ENCODE measurements at places on chromosomes 16 and 17. TPM values are rescaled to one million over a fixed set of nuclear protein-coding genes. Genes with fewer than 3 reads are reported as not detected.

DNA sequence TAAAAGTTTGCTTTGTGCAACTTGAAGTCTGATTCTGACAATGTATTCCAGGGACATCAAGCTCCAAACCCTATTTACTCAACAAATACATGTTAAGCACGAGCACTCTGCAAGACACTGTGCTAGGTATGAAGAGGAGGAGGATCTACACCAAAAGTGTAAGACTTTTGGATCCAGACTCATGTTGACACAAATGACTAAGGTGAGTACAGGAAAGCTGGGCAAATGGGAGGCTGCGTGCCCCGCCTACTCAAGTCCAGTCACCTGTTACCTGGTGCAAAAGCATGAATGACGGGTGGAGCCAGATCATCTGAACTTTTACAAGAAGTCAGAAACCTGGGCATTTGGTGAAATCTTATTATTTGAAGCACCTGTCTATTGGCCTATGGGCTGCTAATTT, 120.7 kb downstream of the ABCC12 start:
- no peak for DNase-seq

DNA sequence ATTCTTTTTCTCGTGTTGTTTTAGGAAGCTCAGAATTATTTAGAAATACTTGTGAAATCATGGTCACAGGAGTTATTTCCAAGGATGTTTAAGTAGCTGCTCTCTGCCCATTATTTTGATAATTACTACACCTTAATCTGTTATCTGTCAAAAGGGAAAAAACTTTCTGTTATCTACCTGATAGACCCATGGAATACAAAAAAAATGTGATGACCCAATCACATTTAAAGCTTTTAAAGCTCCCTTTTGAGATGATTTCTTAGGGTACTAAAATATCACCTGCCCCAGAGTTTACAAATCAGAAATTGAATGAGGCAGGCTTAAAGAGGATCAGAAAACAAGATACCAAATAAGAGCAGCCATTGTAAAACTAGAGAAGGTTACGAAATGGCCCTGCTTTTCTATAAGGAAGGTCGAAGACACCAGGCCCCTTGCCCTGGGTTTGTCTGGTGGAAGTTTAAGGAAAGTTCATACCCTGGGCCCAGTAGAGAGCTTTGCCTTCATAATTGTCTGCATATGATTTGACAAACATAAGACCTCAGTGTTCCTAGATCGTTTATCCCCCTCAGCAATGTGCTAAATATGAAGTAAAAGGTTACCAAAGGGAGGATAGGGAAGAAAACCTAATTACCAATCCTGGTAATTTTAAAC, 149.9 kb upstream of the TBX2 start:
- DNase-seq: no peak

GRCh38 chr17:71224824-71225575, 895.8 kb upstream of the SOX9 start:
- no peak for DNase-seq

DNA sequence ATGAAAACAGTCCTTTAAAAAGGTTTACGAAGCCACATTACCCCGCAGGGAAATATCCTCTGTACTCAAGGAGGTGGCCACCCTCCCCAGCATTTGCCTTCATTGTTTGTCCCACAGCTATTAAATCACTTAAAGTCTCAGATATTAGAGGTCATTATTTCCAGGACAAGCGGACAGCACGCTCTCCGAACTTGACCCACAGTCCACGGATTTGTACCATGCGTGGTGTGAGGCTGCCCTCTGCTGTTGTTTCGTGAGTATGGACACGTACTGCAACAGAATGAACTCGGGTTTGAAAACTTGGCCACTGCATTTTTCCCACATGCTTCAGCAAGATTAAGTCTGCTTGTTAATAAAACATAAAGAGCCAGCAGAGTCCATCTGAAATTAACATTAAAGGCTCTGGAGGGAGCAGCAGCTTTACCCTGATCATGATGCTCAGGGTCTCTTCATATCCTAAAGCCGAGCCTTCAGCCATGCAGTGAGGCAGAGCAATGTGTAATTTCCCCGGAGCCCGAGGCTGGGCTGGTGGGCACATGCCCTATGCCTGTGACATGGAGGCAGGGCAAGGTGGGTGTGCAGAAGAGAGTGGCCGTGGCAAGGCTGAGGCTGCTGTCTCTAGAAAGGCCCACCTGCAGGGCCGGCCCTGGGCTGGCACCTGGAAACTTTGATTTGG, 19.7 kb downstream of the MEAK7 start:
- peak; percentile 30 for DNase-seq

GRCh38 chr16:10949424-10949970, 5.1 kb downstream of the CLEC16A start:
- DNase-seq: no peak

DNA sequence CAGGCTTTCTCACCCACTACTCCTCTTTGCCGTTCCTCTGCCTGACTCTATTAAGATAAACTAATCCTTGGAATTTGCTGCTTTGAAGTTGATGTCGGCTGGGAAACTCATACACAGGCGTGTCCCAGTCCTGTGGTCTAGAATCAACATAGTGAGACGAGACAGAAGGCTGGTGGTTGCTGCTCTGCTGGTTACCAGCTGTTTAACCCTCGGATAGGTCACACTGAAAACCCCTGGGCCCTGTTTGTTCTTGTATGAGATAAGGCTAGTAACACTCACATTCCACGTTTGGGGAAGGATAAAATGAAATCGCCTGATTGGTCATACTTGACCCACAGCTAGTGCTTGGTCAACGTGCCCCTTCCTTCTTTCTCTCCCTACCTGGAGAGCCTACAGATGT, 517.0 kb downstream of the CDH13 start:
- no peak for DNase-seq

GRCh38 chr17:66343531-66344078, 41.2 kb downstream of the PRKCA start:
- no peak for DNase-seq

DNA sequence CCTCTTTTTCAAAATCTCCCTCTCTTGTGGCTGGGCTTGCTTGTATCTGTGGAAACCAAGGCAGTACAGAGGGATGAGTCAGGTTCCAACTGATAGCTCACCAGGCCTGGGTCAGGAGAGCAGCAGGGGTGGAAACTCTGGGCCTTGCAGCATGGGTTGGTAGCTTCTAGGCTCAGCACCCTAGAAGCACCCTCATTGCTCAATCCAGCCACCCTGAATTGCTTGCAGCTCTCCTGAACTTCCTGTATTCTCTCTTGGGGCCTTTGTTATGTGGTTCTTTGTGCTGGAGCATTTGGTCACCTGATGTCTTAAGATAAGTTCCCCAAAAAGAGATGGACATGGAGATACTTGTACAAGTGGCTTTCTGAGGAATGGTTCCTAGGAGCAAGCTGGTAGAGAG, 169.4 kb downstream of the IRX5 start:
- DNase-seq: no peak

GRCh38 chr16:67383284-67383683, 10.0 kb downstream of the TPPP3 start:
- DNase-seq: no peak

GRCh38 chr16:73172241-73172972, 124.5 kb upstream of the ZFHX3 start:
- DNase-seq: peak; percentile 81

DNA sequence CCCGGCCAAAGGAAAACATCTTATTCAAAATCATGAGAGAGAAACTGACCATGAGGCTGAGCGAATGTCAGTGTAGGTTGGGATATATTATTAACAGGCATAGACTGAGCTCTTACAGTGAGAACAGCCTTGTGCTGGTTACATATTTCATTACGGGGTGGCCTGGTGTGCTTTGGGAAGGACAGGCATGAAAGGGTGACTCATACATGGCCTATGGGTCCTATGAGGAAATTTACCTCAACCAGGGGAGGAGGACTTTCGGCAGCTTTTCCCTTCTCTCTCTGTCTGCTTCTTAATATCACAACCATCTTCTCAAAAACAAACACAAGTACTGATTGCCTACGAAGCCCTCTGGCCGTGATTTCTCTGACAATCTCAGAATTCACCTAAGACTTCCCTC, 579.1 kb downstream of the CDH13 start:
- DNase-seq: no peak

- no peak for DNase-seq
These were observed 858 bp downstream of the SKAP1 start for GRCh38 chr17:48429156-48429555.

DNA sequence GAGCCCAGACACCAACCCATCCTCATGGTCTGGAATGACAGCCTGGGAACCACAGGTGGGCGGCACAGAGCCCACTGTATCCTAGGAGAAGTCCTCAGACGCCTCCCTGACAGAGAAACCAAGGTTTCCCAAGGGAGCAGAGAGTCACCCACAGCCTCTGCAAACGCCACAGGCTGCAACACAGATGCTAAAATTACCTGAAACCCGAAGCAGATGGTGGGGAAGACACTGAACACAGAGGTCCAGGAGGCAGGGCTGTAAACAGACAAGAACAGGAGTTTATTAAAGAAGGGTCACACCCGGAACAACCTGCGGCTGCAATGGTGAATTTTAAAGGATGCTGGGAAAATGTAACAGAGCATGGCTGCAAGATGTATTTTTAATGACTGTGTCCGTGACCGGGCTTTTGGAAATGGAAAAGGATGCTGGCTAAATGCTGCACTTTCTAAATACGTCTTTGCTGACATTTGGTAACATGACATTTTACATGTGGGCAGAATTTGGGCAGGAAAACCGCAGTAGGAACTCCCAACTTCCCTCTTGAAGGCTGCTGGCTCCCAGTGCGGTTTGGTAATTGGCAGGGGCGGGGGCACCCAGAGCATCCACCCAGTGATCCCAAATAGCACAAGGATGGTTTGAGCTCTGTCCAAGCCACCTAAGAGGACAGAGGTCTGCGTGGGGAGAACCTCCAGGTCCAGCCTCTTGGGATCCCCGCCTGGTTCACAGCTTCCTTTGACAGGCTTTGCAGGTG, 13.1 kb downstream of the SLC38A8 start:
- DNase-seq: no peak

DNA sequence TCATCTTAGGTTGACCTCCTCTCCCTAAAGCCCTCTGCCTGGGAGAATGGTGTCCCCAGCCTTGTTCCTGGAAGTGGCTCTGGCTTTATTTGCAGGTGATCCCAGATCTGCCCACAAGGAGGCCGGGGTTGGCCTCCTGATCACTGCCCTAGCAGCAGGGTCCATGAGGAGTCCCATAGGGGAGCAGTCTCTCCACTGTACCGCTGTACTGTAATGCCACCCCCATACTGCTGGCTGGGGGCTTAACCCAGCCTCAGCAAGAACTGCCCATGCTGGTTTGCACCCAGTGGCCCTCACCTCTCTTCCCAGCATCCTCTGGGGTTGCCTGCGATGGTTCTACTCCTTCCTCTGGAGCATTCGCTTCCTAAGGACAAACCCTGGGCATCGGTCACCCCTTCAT, 39.1 kb downstream of the PSME3IP1 start:
- no peak for DNase-seq

DNA sequence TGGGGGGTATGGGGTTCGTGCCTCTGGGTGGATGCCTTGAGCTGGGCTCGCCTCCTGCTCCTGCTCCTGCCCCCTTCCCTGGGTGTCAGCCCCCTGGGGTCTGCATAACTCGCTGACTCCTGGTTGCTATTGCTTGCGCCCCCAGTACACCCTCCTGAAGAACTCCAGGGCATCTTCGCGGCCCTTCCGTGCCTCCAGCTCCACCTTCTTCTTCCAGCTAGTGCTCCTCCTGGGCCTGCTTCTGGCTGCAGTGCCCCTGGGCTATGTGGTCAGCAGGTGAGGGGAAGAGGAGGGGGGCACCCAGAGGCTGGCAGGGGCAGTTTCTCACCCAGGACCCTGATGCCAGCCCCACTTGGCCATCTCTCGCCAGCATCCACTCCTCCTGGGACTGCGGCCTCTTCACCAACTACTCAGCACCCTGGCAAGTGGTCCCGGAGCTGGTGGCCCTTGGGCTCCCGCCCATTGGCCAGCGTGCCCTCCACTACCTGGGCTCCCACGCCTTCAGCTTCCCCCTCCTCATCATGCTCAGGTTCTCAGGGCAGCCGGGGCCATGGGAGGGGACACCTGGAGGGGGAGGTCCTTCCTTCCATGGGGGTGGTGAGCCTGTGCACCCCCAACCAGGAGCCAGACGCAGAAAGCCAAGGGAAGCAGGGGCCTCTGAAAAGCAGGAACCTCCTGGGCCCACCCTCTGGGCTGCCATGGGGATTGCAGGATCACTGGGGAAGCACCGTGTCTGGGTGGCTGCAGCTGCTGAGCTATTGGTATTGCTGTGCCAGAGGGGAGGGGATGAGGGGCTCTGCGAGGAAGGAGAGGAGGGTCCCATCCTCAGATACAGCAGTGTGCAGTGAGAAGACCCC, 7.8 kb upstream of the C17orf99 start:
- no peak for DNase-seq

- DNase-seq: no peak
These were observed 52.7 kb upstream of the ZNF469 start for GRCh38 chr16:88329726-88330700.

GRCh38 chr16:64453646-64454045, 668.2 kb downstream of the CDH11 start:
- no peak for DNase-seq

- DNase-seq: no peak
These were observed 3.6 kb downstream of the SNTB2 start for GRCh38 chr16:69190598-69190997.

DNA sequence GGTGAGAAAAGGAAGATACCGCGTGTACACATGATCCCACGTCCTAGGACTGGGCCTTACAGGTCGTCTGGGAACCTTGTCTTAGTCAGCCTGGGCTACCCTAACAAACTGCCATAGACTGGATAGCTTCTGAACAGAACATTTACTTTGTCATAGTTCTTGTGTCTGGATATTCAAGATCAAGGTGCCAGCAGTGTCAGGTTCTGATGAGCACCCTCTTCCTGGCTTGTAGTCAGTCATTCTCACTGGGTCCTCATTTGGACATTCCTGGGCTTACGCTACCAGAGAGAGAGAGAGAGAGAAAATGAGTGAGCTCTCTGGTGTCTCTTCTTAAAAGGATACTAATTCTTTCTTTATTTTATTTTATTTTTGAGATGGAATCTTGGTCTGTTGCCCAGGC, 685.8 kb upstream of the RBFOX1 start:
- no peak for DNase-seq

GRCh38 chr16:21613361-21613760, 14.0 kb downstream of the METTL9 start:
- DNase-seq: no peak

DNA sequence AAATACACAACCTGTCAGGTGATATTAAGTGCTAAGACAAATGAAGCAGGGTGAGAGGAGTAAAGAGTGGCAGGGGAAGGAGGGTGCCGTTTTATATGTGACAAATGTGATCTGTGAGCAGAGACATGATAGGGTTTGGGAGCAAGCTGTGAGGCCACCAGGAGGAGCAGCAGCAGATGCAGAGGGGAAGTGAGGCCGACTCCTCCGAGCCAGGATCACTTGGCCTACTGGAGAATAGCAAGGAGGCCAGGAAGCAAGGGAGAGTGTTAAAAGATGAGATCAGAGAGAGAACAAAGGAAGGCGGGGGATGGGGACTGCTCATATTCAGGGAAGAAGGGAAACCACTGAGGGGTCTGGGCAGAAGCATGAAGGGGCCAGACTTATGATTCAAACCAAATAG, 129.4 kb downstream of the TANGO6 start:
- DNase-seq: no peak

- DNase-seq: no peak
These were observed 106.3 kb upstream of the ZFHX3 start for GRCh38 chr16:73154063-73154870.

The TBC1D3H gene
- not detected for total RNA-seq

The KLHL10 gene
- total RNA-seq: 0.80 TPM

The KRTAP9-8 gene
- total RNA-seq: not detected

The SECTM1 gene
- total RNA-seq: 23.9 TPM

The ICAM2 gene
- total RNA-seq: 26.1 TPM

All from breast epithelium (tissue), 4 donors.